ENCODE measurements at places on chromosomes 11 and 22.
A peak's percentile ranks its signal among the peaks of the same experiment; 100 is the strongest.

GRCh38 chr11:118295815-118296454 lies 8.6 kb upstream of the CD3E start:
- no peak overlapping the region for H3K4me3 ChIP-seq
- no peaks in the 10 kb centered on the region for H3K27me3 ChIP-seq
- no peaks in the 10 kb centered on the region for H3K36me3 ChIP-seq
- peak overlapping the region; percentile 87 for H3K27ac ChIP-seq
- DNase-seq = peak; percentile 52

DNA sequence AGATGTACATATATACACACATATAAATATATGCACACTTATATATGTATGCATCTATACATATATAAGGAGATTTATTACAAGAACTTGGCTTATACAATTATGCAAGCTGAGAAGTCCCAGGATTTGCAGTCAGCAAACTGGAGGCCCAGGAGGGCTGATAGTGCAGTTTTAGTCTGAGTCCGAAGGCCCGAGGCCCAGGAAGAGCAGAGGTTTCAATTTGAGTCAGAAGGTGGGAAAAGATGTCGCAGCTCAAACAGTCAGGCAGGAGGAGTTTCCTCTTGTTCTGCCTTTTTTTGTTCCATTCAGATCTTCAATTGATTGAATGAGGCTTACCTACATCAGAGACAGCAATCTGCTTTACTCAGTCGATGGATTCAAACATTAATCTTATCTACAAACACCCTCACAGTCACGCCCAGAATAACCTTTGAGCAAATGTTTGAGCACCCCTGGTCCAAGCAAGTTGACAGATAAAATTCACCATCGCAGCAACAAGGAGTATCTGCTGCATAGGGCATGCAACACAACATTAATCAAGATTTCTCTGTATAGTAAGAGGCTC lies 4.0 kb upstream of the SGSM1 start:
- H3K27me3 ChIP-seq = no peaks in the 10 kb centered on the region
- H3K4me1 ChIP-seq = peaks cover 4% of the 10 kb centered on the region
- H3K36me3 ChIP-seq = no peaks in the 10 kb centered on the region

- no peaks in the 10 kb centered on the region for H3K27me3 ChIP-seq
- H3K4me1 ChIP-seq = peaks cover 68% of the 10 kb centered on the region
- no peak overlapping the region for H3K4me3 ChIP-seq
- H3K27ac ChIP-seq = peak overlapping the region; percentile 36
These were observed 14.1 kb downstream of the SPECC1L start for GRCh38 chr22:24284747-24285203.

DNA sequence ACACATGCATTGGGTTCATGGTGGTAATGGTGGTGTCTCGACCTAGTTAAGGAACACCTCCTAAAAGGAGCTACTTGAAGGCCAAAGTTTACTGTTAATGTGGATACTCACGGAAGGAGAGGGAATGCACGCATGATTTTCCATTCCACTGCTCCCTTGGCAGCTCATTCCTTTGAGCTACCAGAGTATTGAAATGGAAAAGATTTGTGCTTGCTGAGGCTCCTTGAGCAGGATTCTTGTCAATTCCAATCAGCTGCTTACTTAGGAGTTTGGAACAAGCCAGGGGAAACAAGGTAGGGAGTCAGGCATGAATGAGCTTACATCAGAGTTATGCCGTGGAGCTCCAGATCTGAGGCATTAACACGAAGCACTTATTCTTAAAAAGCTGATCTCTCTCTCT lies 108.8 kb downstream of the GRIA4 start:
- no peaks in the 10 kb centered on the region for H3K27me3 ChIP-seq
- H3K4me3 ChIP-seq = no peak overlapping the region
- H3K27ac ChIP-seq = no peak overlapping the region
- no peak for DNase-seq
- no peaks in the 10 kb centered on the region for H3K36me3 ChIP-seq

- H3K27me3 ChIP-seq = peaks cover 10% of the 10 kb centered on the region
- no peak overlapping the region for H3K4me3 ChIP-seq
- H3K36me3 ChIP-seq = no peaks in the 10 kb centered on the region
- no peak overlapping the region for H3K27ac ChIP-seq
- H3K4me1 ChIP-seq = no peaks in the 10 kb centered on the region
These were observed 155.7 kb downstream of the GRIK4 start for GRCh38 chr11:120667281-120667680.

GRCh38 chr22:25955323-25955722 lies 213.3 kb downstream of the MYO18B start:
- DNase-seq = no peak
- no peaks in the 10 kb centered on the region for H3K36me3 ChIP-seq
- H3K4me3 ChIP-seq = no peak overlapping the region

DNA sequence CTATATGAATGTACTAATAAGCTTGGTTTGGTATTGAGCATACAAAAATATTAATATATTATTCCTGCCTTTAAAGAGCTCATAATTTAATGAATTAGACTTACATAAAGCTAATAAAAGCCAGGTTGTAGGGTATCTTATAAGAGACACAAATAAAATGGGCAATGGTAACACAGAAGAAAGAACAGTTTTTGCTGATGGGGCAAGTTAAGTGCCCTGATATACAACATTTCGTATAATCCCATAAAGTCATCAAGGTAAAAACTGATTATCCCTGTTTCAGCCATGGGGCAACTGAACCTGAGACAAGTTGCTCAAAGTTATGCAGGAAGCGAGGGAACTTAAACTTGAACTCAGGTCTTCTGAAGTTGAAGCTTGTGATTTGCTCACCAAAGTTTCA lies 48.9 kb upstream of the ARHGAP20 start:
- H3K4me1 ChIP-seq = no peaks in the 10 kb centered on the region
- no peaks in the 10 kb centered on the region for H3K36me3 ChIP-seq
- peaks cover 13% of the 10 kb centered on the region for H3K27me3 ChIP-seq
- DNase-seq = no peak
- H3K4me3 ChIP-seq = no peak overlapping the region

DNA sequence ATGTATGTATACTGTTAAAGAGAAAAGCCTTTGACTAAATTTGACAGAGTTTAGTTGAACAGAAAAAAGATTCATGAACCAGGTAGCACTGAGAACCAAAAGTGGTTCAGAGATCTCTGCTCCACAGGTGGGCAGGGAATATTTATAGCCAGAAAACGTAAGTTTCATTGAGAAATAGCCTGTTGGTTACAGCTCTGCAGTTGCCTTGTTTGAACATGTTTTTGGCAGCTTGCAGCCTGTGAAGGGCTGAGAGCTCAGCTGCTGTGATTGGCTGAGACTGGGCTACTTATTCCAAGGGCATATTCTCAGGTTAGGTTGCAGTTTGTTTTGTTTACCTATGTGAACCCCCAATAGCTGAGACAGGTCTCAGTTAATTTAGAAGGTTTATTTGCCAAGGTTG lies 13.5 kb upstream of the ZNF74 start:
- H3K4me3 ChIP-seq = no peak overlapping the region
- peaks cover 3% of the 10 kb centered on the region for H3K27me3 ChIP-seq
- no peak for DNase-seq
- H3K4me1 ChIP-seq = no peaks in the 10 kb centered on the region
- H3K36me3 ChIP-seq = no peaks in the 10 kb centered on the region
- no peak overlapping the region for H3K27ac ChIP-seq

- peaks cover 18% of the 10 kb centered on the region for H3K27me3 ChIP-seq
- H3K36me3 ChIP-seq = no peaks in the 10 kb centered on the region
- DNase-seq = no peak
- no peak overlapping the region for H3K4me3 ChIP-seq
- H3K27ac ChIP-seq = no peak overlapping the region
- no peaks in the 10 kb centered on the region for H3K4me1 ChIP-seq
These were observed 207.1 kb upstream of the PLET1 start for GRCh38 chr11:112467721-112468120.

GRCh38 chr22:39214006-39214382 lies 30.8 kb downstream of the PDGFB start:
- no peak overlapping the region for H3K4me3 ChIP-seq
- peaks cover 28% of the 10 kb centered on the region for H3K27me3 ChIP-seq
- no peak overlapping the region for H3K27ac ChIP-seq

- no peaks in the 10 kb centered on the region for H3K4me1 ChIP-seq
- no peak for DNase-seq
- no peak overlapping the region for H3K27ac ChIP-seq
- H3K27me3 ChIP-seq = no peaks in the 10 kb centered on the region
These were observed 24.4 kb upstream of the IGSF9B start for GRCh38 chr11:133981156-133981555.

DNA sequence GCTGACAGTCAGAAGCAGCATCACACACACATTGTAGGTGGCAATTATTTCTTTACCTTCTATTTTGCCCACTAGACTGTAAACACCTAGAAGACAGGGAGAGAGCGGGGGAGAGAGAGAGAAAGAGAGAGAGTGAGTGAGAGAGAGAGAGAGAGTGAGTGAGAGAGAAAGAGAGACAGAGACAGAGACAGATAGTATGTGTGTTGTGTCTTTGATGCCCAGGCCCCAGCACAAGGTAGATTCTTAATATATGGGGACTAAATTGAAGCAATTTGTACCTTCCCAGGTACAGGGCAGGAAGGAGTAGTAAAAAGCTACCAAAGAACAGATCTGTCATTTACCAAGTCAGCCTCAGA lies 163.7 kb downstream of the PKNOX2 start:
- H3K27ac ChIP-seq = no peak overlapping the region
- H3K27me3 ChIP-seq = peaks cover 18% of the 10 kb centered on the region
- no peak for DNase-seq
- H3K36me3 ChIP-seq = no peaks in the 10 kb centered on the region
- H3K4me3 ChIP-seq = no peak overlapping the region
- peaks cover 7% of the 10 kb centered on the region for H3K4me1 ChIP-seq

DNA sequence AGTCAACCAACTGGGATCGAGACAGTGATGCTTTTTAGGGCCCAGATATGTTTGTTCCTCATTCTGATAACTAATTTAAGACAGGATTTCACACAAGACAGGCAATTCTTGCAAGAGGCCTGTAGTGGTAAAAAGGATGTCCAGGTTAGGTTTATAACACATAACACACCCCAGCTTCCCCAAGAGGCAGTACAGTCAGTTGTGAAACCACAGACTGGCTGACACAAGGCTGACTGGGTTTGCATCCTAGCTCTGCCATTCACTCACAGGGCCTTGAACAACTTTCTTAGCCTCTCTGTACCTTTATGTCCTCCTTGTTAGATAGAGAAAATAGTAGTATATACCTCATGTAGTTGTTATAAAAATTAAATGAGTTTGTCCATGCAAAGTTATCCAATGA lies 55.0 kb upstream of the PTH start:
- H3K4me3 ChIP-seq = peak overlapping the region; percentile 15
- no peaks in the 10 kb centered on the region for H3K36me3 ChIP-seq
- no peaks in the 10 kb centered on the region for H3K4me1 ChIP-seq
- peaks cover under 1% of the 10 kb centered on the region for H3K27me3 ChIP-seq
- H3K27ac ChIP-seq = no peak overlapping the region
- no peak for DNase-seq

DNA sequence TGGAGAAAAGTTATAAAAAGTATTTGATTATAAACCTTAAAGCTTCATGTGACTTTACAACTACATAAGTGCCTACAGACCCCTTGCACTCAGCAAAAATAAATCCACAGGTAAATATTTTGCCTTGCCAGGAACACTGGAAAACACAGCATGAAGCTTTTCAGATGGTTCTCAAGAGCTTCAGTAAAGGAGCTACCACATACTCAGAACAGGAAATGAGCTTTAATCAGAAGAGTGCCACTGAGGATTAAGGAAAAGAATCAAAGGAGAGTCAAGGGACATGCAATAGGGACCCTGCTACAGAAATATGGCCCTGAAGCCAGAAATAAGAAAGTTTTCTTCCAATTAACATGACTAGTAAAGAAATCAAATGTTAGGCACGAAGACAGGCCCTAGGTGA lies 1.2 kb downstream of the CASP1 start:
- peaks cover 24% of the 10 kb centered on the region for H3K36me3 ChIP-seq
- DNase-seq = no peak
- peaks cover 24% of the 10 kb centered on the region for H3K4me1 ChIP-seq
- H3K27me3 ChIP-seq = no peaks in the 10 kb centered on the region

All from naive thymus-derived CD8-positive, alpha-beta T cell (primary cell).